ENCODE measurements at places on chromosomes 13 and 19.

GRCh38 chr19:6279620-6279930, 200 bp downstream of the MLLT1 start:
- peaks cover 31% of the 10 kb centered on the region for H3K4me1 ChIP-seq
- no peak overlapping the region for H3K27ac ChIP-seq
- no peak overlapping the region for H3K4me3 ChIP-seq
- no peaks in the 10 kb centered on the region for H3K27me3 ChIP-seq
- DNase-seq: no peak

DNA sequence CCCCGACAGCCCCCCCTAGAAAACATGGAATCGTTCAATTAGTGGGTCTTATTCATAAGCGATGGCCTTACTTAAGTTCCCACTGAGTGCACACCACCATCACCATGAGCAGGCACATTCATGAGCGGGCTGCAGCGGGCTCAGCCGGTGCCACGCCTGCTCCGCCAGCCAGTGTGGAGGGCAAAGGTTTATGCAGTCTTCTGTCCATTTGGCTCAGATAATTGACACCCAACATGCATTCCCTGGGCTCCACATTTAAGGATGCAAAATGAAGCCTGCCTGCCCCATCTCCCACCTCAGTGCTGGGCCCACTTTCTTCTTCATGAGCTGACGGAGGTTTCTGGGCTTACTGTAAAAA, 12.1 kb downstream of the C19orf12 start:
- H3K4me1 ChIP-seq: peaks cover 11% of the 10 kb centered on the region
- H3K36me3 ChIP-seq: peaks cover 6% of the 10 kb centered on the region
- H3K4me3 ChIP-seq: no peak overlapping the region
- no peaks in the 10 kb centered on the region for H3K27me3 ChIP-seq

DNA sequence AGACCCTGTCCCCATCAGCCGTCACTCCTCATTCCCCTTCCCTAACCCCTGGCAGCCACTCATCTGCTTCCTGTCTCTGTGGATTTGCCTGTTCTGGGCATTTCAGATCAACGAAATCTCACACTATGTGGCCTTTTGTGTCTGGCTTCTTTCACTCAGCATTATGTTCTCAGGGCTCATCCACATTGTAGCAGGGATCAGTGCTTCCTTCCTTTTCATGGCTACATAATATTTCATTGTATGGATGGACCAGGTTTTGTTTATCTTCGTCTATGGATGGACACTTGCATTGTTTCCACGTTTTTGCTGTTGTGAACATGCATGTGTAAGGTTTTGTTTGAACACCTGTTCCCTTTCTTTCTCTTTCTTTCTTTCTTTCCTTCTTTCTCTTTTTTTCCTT, 41.3 kb downstream of the NWD1 start:
- no peak for DNase-seq
- H3K27me3 ChIP-seq: peaks cover 23% of the 10 kb centered on the region
- no peaks in the 10 kb centered on the region for H3K4me1 ChIP-seq
- no peak overlapping the region for H3K27ac ChIP-seq

- no peak overlapping the region for H3K4me3 ChIP-seq
- H3K27me3 ChIP-seq: no peaks in the 10 kb centered on the region
- H3K27ac ChIP-seq: no peak overlapping the region
Observed at GRCh38 chr19:42450314-42450934, 7.7 kb upstream of the CXCL17 start.

DNA sequence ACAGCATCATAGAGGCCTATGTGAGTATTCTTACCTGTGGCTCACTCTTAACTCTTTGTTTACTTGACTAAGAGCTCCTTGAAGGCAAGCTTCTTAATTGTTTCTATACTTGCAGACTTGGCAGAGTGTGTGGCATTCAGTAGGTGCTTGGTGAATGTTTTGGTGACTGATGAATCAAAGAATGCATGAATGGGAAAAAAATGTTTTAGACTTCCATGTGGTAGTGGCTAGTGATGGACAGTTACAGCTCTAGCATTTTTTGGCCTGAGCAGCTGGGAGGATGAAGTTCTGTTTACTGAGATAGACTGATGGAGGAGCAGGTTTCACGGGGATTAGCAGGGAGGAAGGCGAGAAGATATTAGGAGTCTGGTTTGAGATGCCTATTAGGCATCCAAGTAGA, 13.6 kb downstream of the HAS1 start:
- peaks cover 11% of the 10 kb centered on the region for H3K36me3 ChIP-seq
- no peak overlapping the region for H3K27ac ChIP-seq
- H3K4me3 ChIP-seq: no peak overlapping the region
- H3K4me1 ChIP-seq: peaks cover 14% of the 10 kb centered on the region
- H3K27me3 ChIP-seq: peaks cover 20% of the 10 kb centered on the region

GRCh38 chr19:1001538-1002166, 1.4 kb downstream of the GRIN3B start:
- peaks cover 15% of the 10 kb centered on the region for H3K27me3 ChIP-seq
- no peak for DNase-seq
- H3K27ac ChIP-seq: no peak overlapping the region
- H3K36me3 ChIP-seq: no peaks in the 10 kb centered on the region

GRCh38 chr19:8240274-8241229, 31.4 kb downstream of the CERS4 start:
- peak; percentile 84 for DNase-seq
- H3K4me3 ChIP-seq: peak overlapping the region; percentile 68
- peak overlapping the region; percentile 87 for H3K27ac ChIP-seq
- H3K36me3 ChIP-seq: peaks cover 11% of the 10 kb centered on the region
- H3K27me3 ChIP-seq: no peaks in the 10 kb centered on the region

DNA sequence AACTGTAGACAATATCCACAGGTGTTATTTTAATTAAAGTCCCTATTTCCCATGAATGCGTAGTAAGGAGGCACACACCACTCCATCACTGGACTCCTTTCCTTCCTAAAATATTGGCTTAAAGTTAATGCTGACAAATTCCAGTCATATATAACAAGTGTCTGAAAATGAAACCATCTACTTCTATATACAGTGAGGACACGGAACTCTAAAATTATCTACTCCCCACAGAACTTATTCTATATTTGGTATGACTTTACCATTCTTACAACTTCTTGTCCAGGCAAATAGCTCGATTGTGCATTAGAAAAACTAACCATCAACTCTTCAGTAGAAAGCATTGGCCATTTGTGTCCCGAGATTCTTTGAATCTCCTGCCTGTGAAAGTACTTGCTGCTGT, 1560.2 kb downstream of the EFNB2 start:
- no peaks in the 10 kb centered on the region for H3K27me3 ChIP-seq
- H3K36me3 ChIP-seq: no peaks in the 10 kb centered on the region
- H3K4me1 ChIP-seq: peaks cover 6% of the 10 kb centered on the region
- DNase-seq: no peak
- H3K27ac ChIP-seq: no peak overlapping the region

DNA sequence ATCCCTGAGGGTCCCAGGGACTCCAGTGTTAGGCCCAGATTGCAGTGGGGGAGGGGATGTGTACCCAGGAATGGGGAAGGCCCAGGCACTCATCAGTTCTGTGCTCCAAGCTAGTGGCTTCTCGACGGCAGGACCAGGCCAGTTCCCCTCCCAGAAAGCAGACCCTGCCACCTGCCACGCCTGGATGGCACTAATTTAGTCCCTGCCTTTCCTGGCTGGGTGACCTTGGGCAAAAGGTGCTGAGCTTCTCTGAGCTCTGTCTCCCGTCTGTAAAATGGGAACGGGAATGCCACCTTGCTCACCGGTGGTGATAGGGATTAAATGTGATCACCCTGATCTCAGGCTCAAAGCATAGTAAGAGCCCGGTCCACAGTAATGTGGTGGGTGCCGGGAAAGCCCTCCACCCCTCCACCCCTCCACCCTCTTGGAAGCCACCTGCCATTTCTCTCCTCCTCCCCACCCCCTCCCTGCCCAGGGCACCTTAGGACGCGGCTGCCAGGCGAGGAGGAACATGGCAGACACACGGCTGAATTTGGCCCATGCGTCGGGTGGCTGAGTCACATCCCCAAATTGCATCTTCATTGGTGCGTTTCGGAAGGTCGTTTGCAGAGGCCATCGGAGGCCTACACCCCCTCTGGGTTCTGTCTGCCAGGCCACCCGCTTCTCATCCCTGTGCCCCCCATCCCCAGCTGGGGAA, 2.3 kb downstream of the KCNN1 start:
- H3K4me3 ChIP-seq: no peak overlapping the region
- H3K27me3 ChIP-seq: peaks cover 21% of the 10 kb centered on the region
- no peak for DNase-seq
- H3K4me1 ChIP-seq: peaks cover 6% of the 10 kb centered on the region
- H3K27ac ChIP-seq: no peak overlapping the region

DNA sequence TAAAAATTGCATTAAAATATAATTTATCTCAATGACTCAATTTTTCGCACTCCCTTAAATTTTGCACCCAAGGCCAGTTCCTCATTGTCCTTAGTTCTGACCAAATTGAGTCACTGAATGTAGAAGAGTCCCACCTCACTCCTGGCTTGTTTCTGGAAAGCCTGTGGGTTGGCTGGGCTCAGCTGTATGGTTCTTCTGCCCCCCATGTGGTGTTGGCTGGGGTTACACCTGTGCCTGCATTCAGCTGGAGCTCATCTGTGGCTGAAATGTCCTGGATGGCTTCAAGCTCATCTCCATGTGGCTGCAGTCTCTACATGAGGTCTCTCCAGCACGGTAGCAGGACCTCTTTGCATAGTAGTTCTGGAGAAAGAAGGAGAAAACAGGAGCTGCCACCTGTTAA, 7.2 kb upstream of the IRGC start:
- no peak overlapping the region for H3K4me3 ChIP-seq
- H3K27me3 ChIP-seq: peaks cover 15% of the 10 kb centered on the region
- DNase-seq: no peak
- H3K27ac ChIP-seq: no peak overlapping the region
- H3K36me3 ChIP-seq: no peaks in the 10 kb centered on the region
- H3K4me1 ChIP-seq: no peaks in the 10 kb centered on the region

DNA sequence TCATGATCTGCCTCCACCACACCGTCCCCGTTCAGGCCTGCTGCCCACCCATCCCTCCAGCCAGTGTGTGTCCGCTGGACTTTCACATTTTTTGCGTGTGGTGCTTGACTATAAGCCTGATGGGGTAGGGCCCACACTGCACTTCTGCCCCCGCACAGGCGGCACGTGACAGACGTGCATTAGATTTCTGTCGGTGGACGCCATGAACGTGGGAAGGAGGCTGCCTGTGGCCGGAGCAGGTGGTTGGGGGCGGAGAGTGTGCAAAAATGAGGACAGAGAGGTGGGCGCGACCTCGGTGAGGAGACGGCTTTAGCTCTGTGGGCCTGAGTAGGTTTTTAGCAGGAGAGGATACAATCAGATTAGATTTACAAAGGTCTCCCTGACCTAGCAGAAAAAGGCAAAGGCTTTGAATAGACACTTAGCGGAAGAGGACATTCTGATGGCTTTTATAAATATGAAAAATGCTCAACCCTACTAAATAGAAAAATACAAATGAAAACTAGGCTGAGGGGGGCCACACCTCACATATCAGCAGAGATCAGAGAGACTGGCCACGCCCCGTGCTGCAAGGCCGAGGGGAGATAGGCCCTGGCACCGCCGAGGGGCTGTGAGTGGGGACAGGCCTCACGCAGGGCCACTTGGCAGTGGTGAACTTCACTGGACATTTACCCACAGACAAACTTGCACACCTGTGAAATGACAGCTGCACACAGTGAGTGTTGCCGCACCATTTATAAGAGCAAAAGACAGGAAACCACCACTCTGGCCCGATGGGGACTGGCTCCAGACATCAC, 25.4 kb downstream of the PAK4 start:
- peaks cover 20% of the 10 kb centered on the region for H3K4me1 ChIP-seq
- H3K4me3 ChIP-seq: no peak overlapping the region
- H3K36me3 ChIP-seq: no peaks in the 10 kb centered on the region
- H3K27ac ChIP-seq: peak overlapping the region; percentile 71
- no peaks in the 10 kb centered on the region for H3K27me3 ChIP-seq

DNA sequence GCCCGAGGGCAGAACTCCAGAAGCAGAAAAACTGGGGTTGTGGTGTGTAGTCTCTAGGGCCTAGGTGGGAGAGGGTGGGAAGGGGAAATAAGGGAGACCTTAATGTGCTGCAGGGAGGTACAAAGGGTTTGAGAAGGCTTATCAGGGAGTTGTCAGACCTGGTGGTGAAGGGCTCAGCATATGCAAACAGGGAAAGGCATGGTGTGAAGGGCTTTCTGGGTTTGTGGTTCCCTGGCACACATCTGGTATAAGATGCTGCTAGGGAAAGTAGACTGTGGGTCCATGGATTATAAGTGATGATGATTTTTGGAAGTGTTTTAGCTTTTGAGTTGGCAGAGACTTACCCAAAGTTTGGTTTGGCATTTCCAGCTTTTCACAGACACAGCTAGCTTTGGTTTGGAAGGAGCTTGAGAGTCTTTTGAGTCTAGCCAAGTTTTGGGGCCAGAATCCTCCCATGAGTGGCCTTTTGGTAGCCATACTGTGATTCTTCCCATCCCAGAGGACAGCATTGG, 2.2 kb downstream of the TRIM28 start:
- peaks cover 3% of the 10 kb centered on the region for H3K27me3 ChIP-seq
- peak overlapping the region; percentile 88 for H3K27ac ChIP-seq
- no peak for DNase-seq
- H3K4me3 ChIP-seq: peak overlapping the region; percentile 94
- peaks cover 40% of the 10 kb centered on the region for H3K4me1 ChIP-seq

DNA sequence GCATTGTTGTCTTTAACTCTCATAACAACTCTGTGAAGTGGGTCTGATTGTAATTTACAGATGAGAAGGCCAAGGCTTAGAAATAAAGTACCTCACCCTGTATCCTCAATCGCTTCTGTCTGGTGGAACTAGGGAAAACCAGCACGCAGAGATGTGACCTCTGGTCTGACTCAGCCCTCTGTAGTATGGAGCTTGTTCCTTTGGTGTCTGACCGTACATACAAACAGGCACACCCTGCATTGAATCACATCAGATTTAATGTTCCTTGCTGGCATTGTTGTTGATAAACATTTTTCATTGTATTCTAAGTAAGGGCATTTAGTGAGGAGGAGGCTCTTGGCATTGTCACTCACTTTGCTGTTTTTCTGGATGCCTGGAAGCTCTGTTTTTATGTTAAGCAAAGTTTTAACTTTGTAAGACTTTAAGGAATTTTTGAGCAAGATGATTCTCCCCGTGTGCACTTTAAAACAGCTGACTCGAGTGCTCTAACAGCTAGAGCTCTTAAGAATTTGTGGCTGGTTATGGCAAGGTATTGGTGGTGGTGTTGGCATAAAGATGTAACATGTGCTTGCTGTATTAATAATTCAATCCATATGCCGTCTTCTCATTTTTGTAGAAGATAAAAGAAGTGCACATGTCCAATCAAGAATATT, 89.0 kb upstream of the SPATA13 start:
- no peak overlapping the region for H3K27ac ChIP-seq
- no peak for DNase-seq

GRCh38 chr19:54561840-54562239, 11.8 kb upstream of the LILRA2 start:
- no peaks in the 10 kb centered on the region for H3K36me3 ChIP-seq
- H3K4me1 ChIP-seq: no peaks in the 10 kb centered on the region
- no peak overlapping the region for H3K27ac ChIP-seq
- H3K4me3 ChIP-seq: peak overlapping the region; percentile 37
- H3K27me3 ChIP-seq: peaks cover 23% of the 10 kb centered on the region
- DNase-seq: no peak

Measured in natural killer cell treated with Interleukin-12 subunit alpha and Interleukin-12 subunit beta and Interleukin-15 and Interleukin-18, amount 100 ng/mL, for 72 hours (primary cell).